HepG2 (cell line): ENCODE measurements at places on chromosomes 5 and 9. TPM values are rescaled to one million over a fixed set of nuclear protein-coding genes. Genes with fewer than 3 reads are reported as not detected.

Gene TXNDC8
- not detected in 2 replicates for polyA plus RNA-seq

Gene NRG2
- not detected in 2 replicates for polyA plus RNA-seq

Gene GLRA1
- not detected in 2 replicates for polyA plus RNA-seq

Gene TEX10
- polyA plus RNA-seq, result 13.5 and 18.1 TPM in 2 replicates

Gene EIF4EBP3
- 0.31 and 0.61 TPM in 2 replicates for polyA plus RNA-seq

Gene CSF1R
- 0.01 TPM in 1 of 2 replicates, not detected in the other for polyA plus RNA-seq

Gene FYB1
- 0.03 TPM in 1 of 2 replicates, not detected in the other for polyA plus RNA-seq

Gene HMMR
- 4.6 and 8.5 TPM in 2 replicates for polyA plus RNA-seq

Gene CDKN2B
- 1.5 and 2.3 TPM in 2 replicates for polyA plus RNA-seq

Gene ENTREP1
- not detected in 2 replicates for polyA plus RNA-seq

Gene OSMR
- polyA plus RNA-seq, result 86.5 and 94.3 TPM in 2 replicates
